Suprapubic skin (tissue), 4 donors: ENCODE measurements at places on chromosomes 13 and 19.

GRCh38 chr19:51571599-51571998 lies 516 bp downstream of the ZNF175 start:
- no peak for DNase-seq

DNA sequence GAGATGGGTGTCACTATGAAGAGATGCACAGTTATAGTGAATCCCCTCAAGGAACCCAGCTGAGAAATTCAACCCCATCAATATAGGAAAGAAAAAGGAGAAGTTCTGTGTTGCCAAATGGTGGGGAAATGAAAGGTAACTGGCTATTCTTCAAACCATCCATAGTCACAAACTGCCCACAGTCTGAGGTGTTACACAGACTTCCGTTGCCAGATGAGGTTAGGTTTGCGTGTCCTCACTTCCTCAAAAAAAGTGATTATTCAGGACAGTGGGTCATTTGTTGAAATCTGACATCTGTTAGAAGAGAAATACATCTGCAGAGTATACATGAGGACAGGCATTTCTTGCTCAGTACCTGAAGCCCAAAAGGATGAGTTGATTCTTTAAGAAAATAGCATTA lies 9.0 kb downstream of the SIGLEC5 start:
- no peak for DNase-seq

DNA sequence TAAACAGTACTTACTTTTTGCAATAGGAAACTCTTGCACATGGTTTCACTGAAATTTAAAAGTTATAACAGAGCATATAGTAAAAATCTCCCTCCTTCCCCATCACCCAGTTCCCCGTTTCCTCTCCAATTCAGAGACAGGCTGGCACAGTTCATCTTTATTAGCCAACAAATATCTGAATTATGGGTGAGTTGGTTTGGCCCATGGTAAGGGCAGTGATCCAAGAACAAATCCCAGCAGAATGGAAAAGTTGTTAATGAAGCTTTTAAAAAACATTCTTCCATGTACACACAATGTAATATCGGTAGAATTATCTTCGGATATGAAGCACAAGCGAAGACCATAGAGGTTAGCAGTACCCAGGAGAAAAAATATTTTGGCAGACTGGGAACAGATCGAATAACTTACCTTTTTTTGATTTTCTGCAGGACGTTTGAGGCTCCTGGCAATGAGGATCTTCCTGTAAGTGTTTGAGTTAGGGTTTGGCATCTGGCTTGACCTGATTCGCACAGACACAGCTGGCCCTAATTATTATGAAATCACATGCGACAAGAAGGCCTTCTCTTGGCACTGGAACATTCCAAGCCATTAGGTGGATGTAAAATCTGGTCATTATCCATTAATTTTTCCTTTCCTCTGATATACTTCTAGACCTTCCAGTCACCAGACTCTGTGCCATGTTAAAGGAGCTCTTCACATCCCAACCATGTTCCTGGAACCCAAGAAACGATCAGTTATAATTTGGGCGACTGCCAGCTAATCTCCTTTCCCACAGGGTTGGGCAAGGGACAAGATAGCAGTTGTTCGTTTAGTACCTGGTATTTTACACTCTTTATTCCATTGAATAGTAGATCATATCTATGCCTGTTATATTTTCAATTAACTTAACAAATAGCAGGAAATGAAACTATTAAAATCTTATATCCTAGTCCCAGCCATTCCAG lies 139.4 kb upstream of the TSC22D1 start:
- no peak for DNase-seq

- DNase-seq = no peak
Measured at GRCh38 chr19:14391156-14391821, 10.0 kb downstream of the ADGRE5 start.

DNA sequence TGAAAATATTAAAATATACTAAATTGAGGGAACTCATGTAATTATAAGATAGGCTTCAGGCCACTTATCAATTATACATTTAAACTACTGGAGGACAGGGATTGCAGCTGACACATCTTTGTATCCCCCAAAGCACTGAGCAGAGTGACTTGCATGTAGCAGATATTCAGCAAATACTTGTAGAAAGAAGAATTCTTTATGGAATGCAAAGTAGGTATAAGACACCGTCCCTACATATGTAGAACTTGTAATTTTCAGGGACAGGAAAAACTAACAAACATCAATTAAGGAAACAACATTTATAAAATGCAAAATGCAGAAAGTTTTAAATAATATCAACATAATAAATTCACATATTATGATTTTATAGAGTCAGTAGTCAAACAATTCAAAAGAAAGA lies 719.2 kb downstream of the OLFM4 start:
- no peak for DNase-seq

- no peak for DNase-seq
Measured at GRCh38 chr19:39481229-39481545, 549 bp downstream of the TIMM50 start.

GRCh38 chr19:54422136-54422535 lies 6.9 kb downstream of the TTYH1 start:
- no peak for DNase-seq

DNA sequence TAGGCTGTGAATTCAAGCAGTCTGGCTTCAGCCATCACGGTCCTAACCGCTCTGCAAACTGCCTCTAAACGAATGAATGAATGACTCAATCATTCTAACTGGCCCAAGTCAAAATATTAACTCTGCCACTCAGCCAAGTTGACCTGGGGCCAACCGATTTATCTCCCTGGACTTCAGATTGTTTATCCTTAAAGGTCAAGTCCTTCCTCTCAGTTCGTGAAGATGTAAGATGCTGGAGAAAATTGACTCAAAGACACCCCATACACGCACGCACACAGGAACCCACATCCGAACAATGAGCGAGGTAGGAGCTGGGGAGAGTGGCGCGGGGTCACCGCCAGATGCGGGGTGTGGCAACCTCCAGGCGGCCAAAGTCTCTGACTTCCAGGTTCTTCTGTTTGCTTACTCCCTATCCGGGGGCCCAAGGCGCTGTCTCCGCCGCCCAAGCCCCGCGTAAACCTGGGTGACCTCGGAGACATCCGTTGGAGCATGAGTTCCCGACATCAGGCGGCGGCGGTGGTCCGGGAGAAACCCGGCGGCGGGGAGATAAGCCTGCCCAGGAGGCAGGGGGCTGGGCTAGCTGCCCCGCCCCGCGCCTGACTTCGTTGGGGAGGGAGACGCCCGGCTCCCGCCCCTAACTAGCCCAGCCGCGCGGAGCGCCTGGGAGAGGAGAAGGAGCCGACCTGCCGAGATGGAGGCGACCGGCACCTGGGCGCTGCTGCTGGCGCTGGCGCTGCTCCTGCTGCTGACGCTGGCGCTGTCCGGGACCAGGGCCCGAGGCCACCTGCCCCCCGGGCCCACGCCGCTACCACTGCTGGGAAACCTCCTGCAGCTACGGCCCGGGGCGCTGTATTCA lies at the start of gene CYP2S1:
Gene CYP2S1 (plus strand): TSS at position 646 of the 856 bp plus-strand sequence. CDS start 46 bp downstream, at position 692.
- DNase-seq = no peak

DNA sequence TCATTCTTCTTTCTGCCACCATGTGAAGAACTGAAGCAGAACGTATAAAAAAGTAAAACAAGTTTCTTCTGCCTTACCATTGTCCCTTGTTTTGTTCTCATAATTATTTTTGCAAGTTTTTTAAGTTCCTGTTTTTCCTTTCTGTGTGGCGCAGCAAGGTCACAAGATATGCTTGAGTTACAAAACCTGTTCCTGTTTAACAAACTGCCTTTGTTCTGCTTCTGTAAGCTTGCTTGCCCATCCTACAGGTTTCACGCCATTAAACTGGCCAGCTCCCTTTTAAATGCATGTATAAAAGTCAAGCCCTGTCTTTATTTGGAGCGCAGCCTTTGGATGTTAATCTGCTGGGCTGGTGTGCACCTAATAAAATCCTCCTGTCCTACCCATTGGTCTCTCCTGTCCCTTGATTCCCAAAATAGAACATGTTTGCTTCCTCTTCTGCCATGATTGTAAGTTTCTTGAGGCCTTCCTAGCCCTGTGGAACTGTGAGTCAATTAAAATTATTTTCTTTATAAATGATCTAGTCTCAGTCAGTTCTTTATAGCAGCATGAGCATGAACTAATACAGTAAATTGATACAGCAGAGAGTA lies 1115.4 kb downstream of the SLITRK1 start:
- no peak for DNase-seq

- no peak for DNase-seq
Measured at GRCh38 chr13:111404746-111405145, 84.3 kb downstream of the TEX29 start.

DNA sequence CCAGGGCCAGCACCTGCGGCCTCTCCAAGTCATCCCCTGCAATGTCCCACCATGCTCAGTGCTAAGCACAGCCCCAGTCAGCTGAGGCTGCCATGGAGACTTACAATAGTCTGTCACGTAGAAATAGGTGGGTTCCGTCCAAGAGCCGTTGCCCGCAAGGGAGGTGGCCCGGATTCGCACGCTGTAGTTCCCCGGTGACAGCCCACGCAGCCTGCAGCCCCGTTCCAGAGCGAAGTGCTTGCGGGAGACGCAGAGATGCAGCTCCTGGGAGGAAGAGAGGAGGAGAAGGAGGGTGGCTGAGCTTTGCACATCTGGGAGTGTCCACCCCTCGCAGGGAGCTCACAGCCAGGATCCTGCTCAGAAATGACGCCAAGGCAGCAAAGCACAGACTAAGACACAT lies 62.6 kb downstream of the ZNF557 start:
- no peak for DNase-seq

GRCh38 chr19:8371011-8371804 lies 7.3 kb downstream of the ANGPTL4 start:
- no peak for DNase-seq

DNA sequence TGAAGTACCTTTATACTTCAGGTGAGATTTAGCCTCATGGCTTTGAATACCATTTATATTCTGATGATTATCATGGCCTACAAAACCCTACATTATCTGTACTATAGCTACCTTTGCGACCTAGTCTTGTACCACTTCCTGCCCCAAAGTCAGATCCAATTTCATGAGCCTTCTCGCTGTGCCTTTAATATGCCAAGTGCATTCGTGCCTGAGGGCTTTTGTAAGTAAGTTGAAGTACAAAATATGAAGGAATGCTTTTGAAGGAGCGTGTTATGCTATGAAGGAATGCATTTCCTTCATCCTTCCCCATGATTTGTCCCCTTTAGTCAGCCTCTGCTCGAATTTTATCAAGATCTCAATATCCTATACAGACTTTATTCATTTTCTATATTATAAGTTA lies 9.2 kb upstream of the RASL11A start:
- DNase-seq = no peak

GRCh38 chr19:31015778-31016177 lies 333.5 kb downstream of the TSHZ3 start:
- no peak for DNase-seq

- DNase-seq = peak; percentile 82
Measured at GRCh38 chr19:12293777-12294248, 870 bp downstream of the ZNF44 start.

GRCh38 chr13:51218626-51219025 lies 3.6 kb upstream of the FAM124A start:
- no peak for DNase-seq

GRCh38 chr19:55484593-55485438 lies at the start of gene NAT14:
NAT14 (plus strand) TSS chr19:55485188; CDS start chr19:55485709, 521 bp downstream.
- DNase-seq = no peak

DNA sequence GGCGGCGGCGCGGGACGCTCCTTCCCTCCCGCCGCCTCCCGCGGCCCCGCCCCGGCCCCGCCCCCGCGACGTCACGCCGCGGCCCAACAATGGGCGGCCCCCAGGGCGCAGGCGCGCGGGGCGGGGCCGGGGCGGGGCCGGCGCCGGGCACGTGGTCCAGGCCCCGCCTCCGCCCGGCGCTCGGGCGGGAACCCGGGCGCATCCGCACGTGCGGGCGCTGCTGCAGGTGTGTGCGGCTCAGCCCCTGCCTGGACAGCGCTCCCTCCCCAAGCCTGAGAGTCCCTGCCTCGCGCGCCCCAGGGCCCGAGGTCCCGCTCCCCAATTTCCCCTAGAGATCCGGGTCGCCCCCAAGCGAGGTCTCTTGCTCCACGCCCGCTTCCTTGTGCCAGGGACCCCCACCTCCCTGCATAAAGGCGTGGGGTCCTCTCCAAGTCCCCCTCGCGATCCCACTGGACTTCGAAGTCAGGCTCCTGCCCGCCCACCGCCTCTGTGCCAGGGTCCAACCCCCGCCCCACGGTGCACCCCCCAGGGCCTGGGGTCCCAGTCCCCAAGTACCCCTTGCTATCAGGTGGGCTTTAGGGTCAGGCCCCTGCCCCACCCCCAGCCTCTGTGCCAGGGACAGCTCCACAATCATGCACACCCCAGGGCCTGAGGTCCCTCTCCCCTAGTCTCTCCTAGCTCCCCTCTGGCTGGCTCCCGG lies at the start of gene MEX3D:
Gene MEX3D (minus strand): TSS at position 6 of the 700 bp plus-strand sequence. CDS start 267 bp downstream, outside the sequence.
- DNase-seq = peak; percentile 81

GRCh38 chr13:32624441-32624840 lies 38.2 kb downstream of the PDS5B start:
- DNase-seq = no peak

DNA sequence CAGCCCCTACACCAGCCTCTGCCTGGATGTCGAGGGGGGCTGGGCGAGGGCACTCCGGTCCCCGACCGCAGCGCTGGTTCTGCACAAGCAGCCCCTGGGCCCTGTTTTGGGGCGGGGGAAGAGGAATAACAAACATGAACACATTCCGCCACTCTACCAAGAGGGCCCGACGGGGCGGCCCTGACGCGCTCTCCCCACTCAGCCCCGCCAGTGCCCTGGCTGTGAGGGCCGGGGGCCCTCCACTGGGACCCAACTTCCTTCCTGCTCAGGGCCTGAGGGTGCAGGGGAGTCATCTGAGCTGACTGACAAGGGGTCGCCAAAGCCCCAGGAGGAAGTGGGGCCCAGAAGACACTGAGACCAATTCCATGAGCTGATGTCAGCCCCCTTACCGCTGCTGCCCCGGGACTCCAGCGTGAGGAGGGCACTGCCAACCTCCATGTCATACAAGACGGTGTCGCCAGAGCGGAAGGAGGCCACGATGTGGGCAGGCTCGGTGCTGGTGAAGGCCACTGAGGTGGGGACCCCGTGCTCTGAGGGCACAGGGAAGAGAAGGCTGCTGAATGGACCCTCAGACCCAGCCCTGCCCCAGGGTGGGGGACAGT lies 5.6 kb upstream of the PRKD2 start:
- no peak for DNase-seq

DNA sequence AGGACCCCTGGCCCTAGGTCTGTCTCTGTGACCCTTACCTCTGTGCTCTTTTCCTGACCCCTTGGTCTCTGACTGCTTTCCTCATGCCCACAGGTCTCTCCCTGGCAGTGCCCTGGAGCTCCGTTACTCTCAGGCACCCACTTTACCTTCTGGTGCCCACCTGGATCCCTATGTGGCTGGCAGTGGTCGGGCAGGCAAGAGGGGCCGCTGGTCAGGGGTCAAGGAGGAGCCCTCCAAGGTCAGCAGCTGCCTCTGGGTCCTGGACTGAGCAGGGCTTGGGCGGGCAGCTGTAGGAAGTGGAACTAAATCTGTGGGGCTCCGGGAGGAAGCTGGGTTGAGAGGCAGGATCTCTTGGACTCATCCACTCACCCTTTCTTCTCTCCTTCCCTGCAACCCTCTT lies 16.3 kb downstream of the PPFIA3 start:
- no peak for DNase-seq

- no peak for DNase-seq
Measured at GRCh38 chr13:48252176-48252575, 19.2 kb downstream of the ITM2B start.
